ENCODE measurements at places on chromosomes 1 and 21. TPM values are rescaled to one million over a fixed set of nuclear protein-coding genes. Genes with fewer than 3 reads are reported as not detected.

Gene B3GALNT2
- total RNA-seq, result 28.2 TPM

- no peak for DNase-seq
Observed at GRCh38 chr1:207647671-207648333, 2.9 kb downstream of the CR1L start.

DNA sequence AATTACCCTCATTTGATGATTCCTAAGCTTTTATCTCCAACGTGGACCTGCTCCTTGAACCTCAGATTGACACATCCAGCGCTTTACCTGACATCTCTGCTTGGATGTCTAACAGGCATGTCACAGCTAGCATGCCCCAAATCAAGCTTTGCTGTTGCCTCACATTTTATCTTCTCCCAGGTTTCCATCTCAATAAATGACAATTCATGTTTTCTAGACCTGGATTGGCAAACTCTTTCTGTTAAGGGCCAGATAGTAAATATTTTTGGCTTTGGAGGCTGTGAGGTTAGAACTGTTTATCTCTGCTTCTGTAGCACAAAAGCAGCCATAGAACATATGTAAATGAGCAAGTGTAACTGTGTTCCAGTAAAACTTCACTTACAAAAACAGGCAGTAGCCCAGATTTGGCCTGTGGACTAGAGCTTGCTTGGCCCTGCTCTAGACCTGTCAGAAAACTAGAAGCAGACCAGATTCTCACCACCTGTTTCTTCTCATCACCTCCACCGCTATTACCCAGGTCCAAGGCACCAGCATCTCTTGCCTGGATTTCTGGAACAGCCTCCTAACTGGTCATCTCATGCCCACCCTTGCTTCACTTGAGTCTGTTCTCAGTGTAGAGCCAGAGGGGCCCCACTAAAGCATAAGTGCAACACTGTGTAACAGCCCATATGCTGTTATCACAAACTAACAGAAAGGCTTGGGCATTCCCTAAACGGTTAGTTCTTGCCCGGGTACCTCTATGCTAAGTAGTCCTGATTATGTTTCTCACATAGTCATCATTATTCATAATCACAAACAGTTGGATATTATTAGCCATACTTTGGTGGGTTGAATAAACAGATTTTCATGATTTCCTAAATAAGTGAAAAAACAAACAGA is 42.3 kb downstream of the UBE4B start:
- DNase-seq, result no peak

- DNase-seq, result no peak
Observed at GRCh38 chr1:223667484-223668182, 2.1 kb upstream of the CAPN8 start.

- no peak for DNase-seq
Observed at GRCh38 chr1:40045182-40045581, 4.7 kb downstream of the CAP1 start.

- no peak for DNase-seq
Observed at GRCh38 chr21:32094804-32095203, 184.0 kb downstream of the MIS18A start.

Gene PCSK9
- 1.2 TPM for total RNA-seq

GRCh38 chr1:158290321-158290844 is 660 bp downstream of the CD1C start:
- no peak for DNase-seq

Gene NOL9
- 22.8 TPM for total RNA-seq

Gene RPE65
- total RNA-seq, result 0.36 TPM

Gene SYNC
- 152 TPM for total RNA-seq

DNA sequence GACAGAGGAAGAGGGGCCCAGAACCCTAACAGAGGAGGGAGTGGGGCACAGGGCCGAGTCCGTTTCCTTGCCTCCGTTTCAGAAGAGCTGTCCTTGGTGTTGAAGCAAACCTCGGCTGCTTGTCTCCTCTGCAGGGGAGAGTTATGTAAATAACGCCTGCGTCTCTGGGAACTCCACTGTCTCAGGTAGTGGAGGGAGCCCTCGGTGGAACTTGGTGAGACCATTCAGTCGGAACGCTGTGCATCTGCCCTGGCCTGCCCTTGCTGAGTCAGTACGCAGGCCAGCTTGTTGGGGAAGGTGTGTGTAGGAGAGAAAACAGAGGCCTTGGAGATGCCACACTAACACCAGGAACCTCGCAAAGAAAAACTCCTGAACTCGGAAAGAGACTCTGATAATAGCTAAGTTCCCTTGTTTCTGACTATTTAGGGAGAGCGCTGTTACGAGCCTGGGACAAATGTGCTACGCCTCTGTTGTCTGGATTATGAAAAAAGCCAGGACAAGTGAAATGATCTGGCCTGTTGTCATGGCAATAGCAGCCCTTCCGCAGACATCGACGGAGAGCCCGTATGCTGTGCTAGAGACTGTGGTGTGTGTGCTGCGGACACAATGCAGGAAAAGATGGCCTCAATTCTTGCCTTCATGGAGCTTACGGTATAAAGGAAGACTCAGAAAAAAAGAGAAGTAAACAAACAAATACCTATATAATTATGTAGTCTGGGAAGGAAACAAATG is 94.6 kb upstream of the AKT3 start:
- DNase-seq, result peak; percentile 35

Gene RGS7
- 0.10 TPM for total RNA-seq

DNA sequence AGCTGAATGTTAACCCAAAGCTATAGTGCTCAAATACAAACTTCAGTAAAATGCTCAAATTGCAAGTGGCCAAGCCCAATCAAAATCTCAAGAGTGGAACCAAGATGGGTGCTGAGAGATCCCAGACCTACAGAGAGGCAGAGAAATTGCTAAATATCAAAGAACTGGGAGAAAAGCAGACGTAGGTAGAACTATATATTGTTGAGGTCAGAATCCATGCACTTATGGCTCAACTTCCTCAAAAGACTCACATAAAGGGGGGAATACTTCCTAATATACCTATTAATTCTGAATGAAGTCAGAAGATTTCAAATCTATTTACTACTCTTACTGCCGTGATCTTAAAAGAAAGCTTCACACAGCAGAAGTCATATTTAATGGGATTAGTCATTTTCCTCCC is 65.2 kb downstream of the PUM1 start:
- no peak for DNase-seq

GRCh38 chr1:67896826-67897225 is 63.6 kb upstream of the GNG12 start:
- DNase-seq, result no peak

Gene KCNT2
- total RNA-seq, result 1.1 TPM

GRCh38 chr1:64030411-64030810 is 173.0 kb upstream of the UBE2U start:
- no peak for DNase-seq

GRCh38 chr1:204968135-204968534 is 74.9 kb upstream of the CNTN2 start:
- no peak for DNase-seq

DNA sequence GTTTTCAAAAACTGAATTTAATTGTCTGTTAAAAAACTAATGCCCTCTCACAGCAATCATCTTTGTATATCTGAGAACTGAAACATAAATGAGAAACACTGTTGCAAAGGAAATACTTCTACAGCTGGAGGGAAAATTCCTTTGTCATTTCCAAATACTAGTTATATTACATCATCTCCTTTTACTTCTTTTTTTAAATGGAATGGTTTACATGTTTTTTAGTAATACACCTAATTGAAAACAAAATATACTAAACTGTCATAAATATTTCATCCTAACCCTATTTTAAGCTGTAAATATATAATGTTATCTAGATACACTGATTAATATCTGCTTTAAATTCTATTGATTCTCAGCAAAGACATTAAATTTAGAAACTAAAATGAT is 19.1 kb downstream of the CDC42BPA start:
- peak; percentile 21 for DNase-seq

DNA sequence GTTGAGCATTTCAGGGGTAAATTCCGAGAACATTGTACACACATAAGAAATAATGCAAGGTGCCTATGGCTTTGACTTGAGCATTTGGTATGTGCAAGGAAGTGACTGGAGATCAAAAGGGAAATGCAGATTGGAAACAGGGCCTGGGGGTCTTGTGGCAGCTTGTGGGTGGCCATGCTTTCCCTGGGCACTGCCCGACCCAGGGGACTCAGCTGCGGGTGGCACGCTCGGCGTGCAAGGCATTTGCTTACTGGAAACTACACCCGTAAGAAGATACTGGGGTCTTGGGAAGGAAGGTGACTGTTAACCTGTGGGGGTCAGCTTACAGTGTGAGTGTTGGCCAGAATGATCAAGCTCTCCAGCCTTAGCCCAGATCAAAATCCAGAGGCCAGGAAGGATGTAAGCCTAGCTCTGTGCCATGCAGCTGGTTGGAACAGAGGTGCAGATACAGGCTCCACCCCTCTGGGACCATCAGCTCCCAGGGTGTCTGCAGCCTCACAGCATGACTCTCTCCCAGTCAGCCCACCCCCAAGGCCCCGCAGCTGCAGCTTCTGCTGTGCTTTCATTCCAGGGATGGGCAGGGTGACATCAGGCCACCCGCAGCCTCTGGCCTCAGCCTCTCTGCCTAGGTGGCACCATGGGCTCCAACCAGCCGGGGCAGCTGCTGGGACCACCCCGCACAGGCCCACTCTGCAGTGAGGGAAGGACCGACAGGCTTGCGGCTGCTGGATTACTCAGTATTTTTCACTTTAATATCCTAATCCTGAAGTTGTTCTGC is 55.1 kb downstream of the KIF26B start:
- no peak for DNase-seq

- peak; percentile 32 for DNase-seq
Observed at GRCh38 chr1:94236013-94236491, 1.3 kb downstream of the ARHGAP29 start.

GRCh38 chr1:203342192-203342940 is 8.6 kb downstream of the FMOD start:
- peak; percentile 38 for DNase-seq

DNA sequence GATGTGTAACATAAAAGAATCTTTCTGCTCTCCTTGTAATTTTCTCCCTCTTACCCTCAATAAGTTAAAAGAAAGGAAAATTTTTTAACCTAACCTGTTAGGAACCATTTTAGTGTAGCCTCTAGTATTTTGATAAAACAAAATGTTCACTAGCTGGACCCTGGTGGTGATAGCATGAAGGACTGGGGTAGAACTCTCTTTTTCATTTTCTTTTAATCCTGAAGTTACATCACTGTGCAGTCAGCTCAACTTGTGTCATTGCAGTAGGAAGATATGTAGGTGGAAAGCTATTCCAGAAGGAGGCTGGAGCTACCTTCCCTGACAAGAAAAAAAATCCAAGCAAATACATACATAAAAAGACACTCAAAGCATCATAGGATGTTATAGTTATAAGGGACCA is 39.3 kb downstream of the NFIA start:
- DNase-seq, result no peak

Gene C1orf167
- 4.8 TPM for total RNA-seq

GRCh38 chr1:87129038-87129437 is 199.6 kb upstream of the LMO4 start:
- no peak for DNase-seq

Gene CSTB
- total RNA-seq, result 12.5 TPM

DNA sequence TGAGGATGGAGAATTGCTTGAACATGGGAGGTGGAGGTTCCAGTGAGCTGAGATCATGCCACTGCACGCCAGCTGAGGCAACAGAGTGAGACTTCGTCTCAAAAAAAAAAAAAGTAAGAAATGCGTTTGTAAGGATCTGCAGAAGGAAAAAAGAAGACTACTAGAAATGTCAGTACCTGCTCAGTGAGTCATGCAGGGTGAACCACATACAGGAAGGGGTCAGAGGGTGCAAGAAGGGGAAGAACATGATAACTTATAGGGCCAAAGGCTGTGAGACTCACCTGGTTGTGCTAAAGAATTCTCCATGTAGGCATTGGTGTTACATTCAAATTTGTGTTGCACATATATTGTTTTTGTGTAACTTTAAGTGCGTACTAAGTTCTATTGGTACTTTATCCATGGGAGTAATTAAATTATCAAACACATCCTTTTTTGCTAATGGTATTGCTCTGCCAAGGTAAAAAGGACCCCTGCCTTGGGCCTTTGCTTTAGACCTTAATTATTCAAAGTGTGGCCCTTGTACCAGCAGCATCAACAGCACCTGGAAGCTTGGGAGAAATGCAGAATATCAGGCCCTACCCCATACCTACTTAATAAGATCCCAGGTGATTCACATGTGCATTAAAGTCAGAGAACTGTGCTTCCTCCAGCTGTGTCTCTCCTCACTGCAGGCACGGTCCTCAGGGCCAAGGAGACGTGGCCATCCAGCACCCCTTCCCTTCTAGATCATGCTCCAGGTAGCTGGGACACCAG is 96.4 kb upstream of the PPP2R5A start:
- no peak for DNase-seq

Gene CD34
- 7.9 TPM for total RNA-seq

DNA sequence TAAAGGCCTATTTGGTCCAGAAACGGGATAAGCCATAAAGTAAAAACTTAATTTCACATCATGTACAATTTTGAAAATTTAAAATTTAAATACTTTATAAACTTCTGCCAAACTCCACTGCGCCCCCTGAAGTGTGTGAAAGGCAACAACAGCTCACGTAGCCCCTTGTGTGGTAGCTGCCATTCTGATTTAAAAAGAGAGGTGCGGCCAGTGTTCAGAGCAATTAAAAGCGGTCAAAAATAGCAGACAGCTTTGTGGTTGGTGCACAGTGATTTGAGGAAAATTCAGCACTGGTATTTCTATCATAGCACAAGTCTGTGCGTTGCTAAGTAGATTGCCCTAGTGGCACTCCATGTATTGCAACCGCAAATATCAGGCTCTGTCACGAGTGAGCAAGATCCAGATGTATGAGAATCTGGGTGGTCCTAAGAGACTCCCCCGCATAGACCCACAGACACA is 122.5 kb downstream of the ATG4C start:
- peak; percentile 11 for DNase-seq

Gene TAS1R2
- not detected for total RNA-seq

- no peak for DNase-seq
Observed at GRCh38 chr1:5680600-5680999, 311.6 kb downstream of the NPHP4 start.

GRCh38 chr1:201065686-201066085 is 42.2 kb upstream of the KIF21B start:
- DNase-seq, result no peak

Gene BMP8A
- total RNA-seq, result 1.7 TPM

DNA sequence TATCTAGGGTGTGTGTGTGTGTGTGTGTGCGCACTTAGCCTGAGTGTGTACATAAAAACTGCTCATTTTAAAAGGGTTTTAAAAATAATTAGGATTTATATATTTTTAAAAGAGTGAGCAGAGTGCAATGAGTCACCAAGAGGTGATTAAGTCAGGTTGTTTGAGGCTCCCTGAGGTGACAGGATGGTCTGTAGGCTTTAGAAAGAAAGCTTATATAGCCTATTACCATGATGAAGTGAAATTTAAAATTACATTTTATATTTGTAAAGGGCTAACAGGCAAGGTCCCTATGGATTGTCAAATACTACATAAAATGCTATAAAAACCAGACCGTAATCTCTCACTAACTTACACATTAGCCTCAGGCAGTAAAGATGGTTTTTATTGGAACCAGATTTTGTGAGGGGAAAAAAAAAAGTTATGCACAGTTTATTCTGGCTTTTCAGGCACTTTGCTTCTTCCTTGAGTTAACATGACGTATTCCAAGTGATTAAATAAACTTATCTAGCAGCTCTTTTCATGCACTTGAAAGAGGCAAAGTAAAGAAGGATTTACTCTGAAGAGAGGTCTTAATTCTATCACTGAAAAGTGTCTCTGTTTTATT is 711.7 kb upstream of the PTBP2 start:
- DNase-seq, result no peak
